ENCODE measurements at places on chromosomes 1 and 21. TPM values are rescaled to one million over a fixed set of nuclear protein-coding genes. Genes with fewer than 3 reads are reported as not detected.
A peak's percentile ranks its signal among the peaks of the same experiment; 100 is the strongest.

- H3K27ac ChIP-seq: no peak overlapping the region
- no peaks in the 10 kb centered on the region for H3K36me3 ChIP-seq
- peaks cover 3% of the 10 kb centered on the region for H3K27me3 ChIP-seq
- no peak for DNase-seq
- H3K4me3 ChIP-seq: no peak overlapping the region
These were observed 12.3 kb downstream of the FAM3B start for GRCh38 chr21:41328660-41329607.

- no peak overlapping the region for H3K4me3 ChIP-seq
- H3K27me3 ChIP-seq: no peaks in the 10 kb centered on the region
- no peak for DNase-seq
- no peak overlapping the region for H3K27ac ChIP-seq
- H3K36me3 ChIP-seq: peaks cover 93% of the 10 kb centered on the region
These were observed 14.1 kb upstream of the RASSF5 start for GRCh38 chr1:206493279-206493678.

GRCh38 chr1:199936441-199936840 is 91.1 kb upstream of the NR5A2 start:
- no peak for DNase-seq
- no peaks in the 10 kb centered on the region for H3K4me1 ChIP-seq
- H3K4me3 ChIP-seq: no peak overlapping the region
- no peaks in the 10 kb centered on the region for H3K36me3 ChIP-seq
- peaks cover 14% of the 10 kb centered on the region for H3K27me3 ChIP-seq

- peaks cover 67% of the 10 kb centered on the region for H3K36me3 ChIP-seq
- no peaks in the 10 kb centered on the region for H3K27me3 ChIP-seq
- H3K4me1 ChIP-seq: no peaks in the 10 kb centered on the region
These were observed 52.7 kb upstream of the EIF4G3 start for GRCh38 chr1:21229246-21230000.

DNA sequence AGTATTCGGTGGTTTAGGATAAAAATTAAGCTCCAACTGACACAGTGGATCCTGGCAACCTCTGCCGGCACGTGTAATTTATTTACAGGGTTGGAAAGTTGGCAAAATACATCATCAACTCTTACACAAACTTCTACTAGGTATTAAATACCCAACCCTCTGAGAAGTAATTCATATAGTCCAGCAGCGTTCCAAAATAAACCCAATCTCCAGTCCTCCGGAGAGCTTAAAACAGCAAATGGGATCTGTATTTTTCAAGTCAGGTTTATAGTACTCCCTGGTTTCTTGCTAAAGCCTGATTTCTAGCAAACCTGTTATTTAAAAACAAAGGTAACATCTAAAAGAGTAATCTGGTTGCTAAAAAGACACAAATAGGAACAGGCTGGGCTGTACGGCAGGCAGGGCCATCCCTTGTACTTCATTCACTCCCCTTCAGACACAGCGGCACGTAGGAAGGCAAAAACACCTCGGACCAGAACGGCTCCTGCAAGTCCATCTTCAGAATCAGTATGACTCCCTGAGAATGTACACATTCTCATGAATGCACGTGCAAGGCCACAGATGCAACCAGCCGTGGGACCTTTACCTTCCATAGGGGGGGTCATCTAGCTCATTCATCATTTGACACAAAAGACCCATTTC is 8.6 kb downstream of the GLIS1 start:
- no peak overlapping the region for H3K4me3 ChIP-seq
- no peaks in the 10 kb centered on the region for H3K27me3 ChIP-seq
- DNase-seq: no peak
- no peak overlapping the region for H3K27ac ChIP-seq
- no peaks in the 10 kb centered on the region for H3K36me3 ChIP-seq

- H3K27ac ChIP-seq: peak within 1 kb of the TSS; percentile 67
- DNase-seq: peak; percentile 69
- H3K27me3 ChIP-seq: no peaks in the 10 kb centered on the region
- peak within 1 kb of the TSS; percentile 90 for H3K4me3 ChIP-seq
- peaks cover 30% of the 10 kb centered on the region for H3K4me1 ChIP-seq
- H3K36me3 ChIP-seq: peaks cover 9% of the 10 kb centered on the region
These were observed at the start of gene SLX9 for GRCh38 chr21:44939532-44940115. TSS of gene SLX9 (plus strand) at chr21:44940029. CDS start at chr21:44940058, 29 bp downstream.

DNA sequence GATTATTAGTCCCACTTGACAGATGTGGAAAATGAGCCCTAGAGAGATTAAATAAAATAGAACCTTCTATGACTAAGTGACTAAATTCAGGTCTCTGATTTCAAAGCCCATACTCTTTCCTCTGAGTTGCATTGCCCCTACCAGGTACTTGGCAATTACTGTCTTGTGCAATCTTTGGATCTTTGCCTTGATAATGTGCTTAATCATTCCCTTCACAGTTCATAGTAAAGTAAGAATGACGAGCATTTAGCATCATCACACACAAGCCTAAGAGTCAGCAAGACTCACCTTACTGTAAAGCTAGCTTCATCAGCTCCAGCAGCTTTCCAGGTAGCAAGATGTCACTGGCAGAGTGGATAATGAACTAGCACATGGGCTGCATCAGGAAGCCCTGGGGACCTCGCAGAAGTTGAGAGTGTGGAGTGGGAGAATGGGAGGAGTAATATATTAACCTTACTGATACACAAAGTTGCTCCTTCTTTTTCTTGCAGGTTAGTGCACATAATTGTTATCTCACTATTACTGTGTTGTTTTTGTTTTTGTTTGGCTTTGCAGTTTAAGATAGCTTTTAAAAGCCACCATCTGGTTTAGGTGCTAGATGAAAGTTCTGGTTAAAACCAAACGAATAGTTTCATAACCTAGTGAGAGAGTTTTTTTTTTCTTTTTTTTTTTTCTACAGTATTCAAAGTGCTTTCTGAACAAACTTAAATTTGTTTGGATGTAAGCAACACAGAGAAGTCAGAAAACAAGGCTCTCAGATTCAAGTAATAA is 71.8 kb downstream of the PBX1 start:
- no peaks in the 10 kb centered on the region for H3K27me3 ChIP-seq
- H3K4me1 ChIP-seq: no peaks in the 10 kb centered on the region
- H3K36me3 ChIP-seq: no peaks in the 10 kb centered on the region

DNA sequence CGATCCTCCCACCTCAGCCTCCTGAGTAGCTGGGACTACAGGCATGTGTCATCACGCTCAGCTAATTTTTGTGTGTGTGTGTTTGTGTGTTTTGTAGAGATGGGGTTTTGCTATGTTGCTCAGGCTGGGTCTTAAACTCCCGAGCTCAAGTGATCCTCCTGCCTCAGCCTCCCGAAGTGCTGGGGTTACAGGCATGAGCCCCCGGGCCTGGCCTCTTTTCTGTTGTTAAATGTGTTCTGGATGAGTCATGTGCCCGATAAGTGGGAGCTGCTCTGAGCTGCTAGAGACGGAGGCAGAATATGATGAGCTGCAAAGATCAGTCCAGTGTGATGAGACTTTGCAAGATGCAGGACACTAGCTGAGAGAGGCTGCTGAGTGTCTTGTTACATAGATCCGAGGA is 75.5 kb downstream of the VPS13D start:
- H3K36me3 ChIP-seq: peaks cover 91% of the 10 kb centered on the region
- no peak for DNase-seq
- H3K4me3 ChIP-seq: no peak overlapping the region
- no peak overlapping the region for H3K27ac ChIP-seq
- H3K27me3 ChIP-seq: no peaks in the 10 kb centered on the region

DNA sequence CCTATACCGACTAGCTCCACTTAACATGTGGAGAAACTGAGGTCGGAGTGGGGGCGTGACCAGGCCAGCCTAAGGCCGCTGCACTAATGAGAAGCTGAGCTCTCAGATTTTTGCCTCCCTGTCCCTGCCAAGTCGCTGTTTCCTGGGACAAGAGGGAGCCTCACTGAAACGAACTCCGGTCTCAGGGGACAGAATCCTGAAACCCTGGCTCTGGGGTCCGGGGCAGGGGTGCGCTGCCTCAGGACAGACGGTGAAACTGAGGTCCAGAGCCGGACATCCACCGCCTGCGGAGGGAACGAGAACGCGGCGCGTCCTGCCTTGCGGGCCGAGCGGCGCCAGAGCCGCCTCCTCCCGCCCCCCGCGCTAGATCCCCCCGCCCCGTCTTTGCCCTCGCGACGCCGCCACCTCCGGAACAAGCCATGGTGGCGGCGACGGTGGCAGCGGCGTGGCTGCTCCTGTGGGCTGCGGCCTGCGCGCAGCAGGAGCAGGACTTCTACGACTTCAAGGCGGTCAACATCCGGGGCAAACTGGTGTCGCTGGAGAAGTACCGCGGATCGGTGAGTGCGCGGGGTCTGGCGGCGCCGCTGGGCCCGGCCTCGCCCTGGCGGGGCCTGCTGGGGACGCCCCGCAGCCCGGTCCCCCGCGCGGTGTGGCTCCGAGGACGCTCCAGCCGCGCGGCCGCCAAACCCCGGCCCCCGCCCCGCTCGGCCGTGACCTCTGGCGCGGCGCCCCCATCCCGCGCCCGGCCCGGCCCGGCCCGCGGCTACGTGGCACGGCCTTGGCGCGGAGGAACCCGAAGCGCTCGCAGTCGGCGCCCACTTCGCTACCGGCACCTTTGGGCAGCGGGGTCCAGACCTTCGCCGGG is at the start of gene GPX7:
TSS of gene GPX7 (plus strand) at position 381 of the 865 bp plus-strand sequence. CDS start at position 420, 39 bp downstream.
- H3K27ac ChIP-seq: peak within 1 kb of the TSS; percentile 72
- no peaks in the 10 kb centered on the region for H3K27me3 ChIP-seq
- DNase-seq: peak; percentile 65
- H3K4me3 ChIP-seq: peak within 1 kb of the TSS; percentile 73
- H3K4me1 ChIP-seq: peaks cover 37% of the 10 kb centered on the region

DNA sequence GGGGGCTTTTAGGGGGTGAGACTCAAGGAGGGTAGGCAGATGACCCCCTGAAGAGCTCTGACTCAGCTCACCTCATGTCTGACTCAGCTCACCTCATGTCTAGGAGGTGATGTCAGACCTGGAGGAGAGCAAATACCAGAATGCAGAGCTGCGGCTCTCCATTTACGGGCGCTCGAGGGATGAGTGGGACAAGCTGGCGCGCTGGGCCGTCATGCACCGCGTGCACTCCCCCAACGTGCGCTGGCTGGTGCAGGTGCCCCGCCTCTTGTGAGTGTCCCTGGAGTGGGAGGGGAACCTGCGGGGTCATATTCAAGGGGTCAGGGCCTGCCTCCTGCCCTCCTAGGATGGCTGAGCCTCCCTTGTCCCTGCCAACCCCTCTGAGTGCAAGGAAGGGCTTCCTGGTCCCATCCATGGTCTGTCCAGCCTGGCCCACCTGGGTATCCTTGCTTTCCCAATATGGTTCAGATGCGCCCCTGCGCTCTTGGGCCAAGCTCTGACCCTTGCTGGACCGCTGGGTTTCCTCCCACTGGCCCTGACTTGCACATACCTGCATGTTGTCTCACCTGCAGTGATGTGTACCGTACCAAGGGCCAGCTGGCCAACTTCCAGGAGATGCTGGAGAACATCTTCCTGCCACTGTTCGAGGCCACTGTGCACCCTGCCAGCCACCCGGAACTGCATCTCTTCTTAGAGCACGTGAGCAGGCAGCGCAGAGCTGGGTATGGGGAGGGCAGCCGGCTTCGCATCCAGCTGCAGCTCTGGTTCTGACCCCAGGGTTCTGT is 9.1 kb downstream of the AMPD2 start:
- peaks cover 41% of the 10 kb centered on the region for H3K36me3 ChIP-seq
- H3K4me3 ChIP-seq: no peak overlapping the region
- no peaks in the 10 kb centered on the region for H3K27me3 ChIP-seq
- H3K27ac ChIP-seq: no peak overlapping the region
- peaks cover 10% of the 10 kb centered on the region for H3K4me1 ChIP-seq

- H3K27ac ChIP-seq: no peak overlapping the region
- H3K36me3 ChIP-seq: no peaks in the 10 kb centered on the region
- no peak for DNase-seq
- no peak overlapping the region for H3K4me3 ChIP-seq
These were observed 121.7 kb upstream of the KIAA0040 start for GRCh38 chr1:175314300-175314699.

DNA sequence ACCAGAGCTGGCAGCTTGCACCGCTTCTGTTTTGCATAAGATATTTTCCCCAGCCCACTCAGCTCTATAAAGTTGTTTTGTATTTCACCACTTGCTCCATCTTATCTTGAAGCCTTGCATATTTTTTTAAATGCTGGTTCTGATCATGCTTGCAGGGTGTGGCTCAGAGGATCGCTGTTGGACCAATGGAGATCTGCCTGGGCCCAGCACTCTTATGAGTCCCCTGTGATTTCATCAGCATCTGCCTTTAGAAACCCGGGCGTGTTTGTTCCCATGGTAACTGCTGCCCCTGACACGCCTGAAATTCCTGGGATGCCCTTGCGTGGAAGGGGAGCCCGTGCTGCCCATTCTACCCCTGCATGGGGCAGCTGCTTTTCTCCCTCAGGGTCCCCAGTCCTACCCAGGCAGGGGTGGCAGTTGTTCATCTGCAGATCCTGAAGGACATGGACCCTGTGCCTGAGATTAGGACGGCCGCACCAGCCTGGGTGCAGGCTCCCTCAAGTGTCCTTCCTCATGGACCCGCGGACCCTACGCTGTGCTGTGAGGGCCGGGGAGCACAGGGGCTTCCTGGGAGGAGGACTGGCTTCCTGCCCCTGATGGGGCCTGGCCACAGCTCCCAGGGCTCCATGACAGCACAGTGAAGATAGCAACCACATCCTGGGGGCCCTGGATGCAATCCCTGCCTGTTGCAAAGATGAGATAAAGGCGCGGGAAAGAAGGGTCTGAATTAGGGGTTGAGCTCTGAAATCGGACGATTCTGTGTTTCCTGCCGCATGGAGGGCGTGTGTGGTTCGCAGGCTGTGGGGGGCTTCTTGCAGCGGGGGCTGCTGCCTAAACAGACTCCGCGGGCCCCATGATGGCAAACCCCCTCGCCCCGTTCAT is 226.5 kb downstream of the SDCCAG8 start:
- no peak overlapping the region for H3K4me3 ChIP-seq
- no peak overlapping the region for H3K27ac ChIP-seq
- H3K36me3 ChIP-seq: no peaks in the 10 kb centered on the region

DNA sequence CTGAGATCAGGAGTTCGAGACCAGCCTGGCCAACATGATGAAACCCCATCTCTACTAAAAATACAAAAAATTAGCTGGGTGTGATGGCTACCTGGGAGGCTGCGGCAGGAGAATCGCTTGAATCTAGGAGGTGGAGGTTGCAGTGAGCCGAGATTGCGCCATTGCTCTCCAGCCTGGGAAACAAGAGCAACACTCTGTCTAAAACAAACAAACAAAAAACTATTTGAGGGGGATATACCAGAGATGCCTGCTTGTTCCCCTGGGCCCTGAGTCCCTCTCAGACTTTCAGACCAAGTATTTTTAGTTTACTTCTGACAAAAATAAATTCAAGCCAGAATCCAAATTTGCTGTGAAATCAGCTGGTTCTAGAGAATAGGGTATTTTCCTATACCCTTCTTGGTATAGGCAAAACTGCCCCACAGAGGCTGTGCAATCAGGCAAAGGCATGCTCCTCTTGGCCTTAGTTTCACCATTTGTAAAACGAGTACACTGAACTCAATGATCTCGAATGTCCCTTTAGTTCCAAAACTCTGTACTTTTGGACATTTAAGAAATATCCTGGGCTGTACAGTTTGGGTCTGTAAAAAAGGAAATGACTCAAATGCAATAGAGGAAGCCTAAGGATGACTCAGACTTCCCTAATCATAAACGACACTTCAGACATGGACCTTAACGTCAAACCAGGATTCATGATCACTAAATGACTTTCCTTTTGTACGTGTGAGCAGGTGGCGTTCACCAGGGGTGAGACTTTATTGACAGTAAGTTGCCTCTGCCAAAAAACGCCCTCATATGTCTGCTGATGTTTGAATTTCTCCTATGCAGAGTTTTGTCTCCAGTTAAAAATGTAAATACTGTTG is 16.1 kb downstream of the ENSA start:
- peak overlapping the region; percentile 55 for H3K4me3 ChIP-seq
- H3K27me3 ChIP-seq: no peaks in the 10 kb centered on the region
- peak overlapping the region; percentile 90 for H3K27ac ChIP-seq
- peaks cover 8% of the 10 kb centered on the region for H3K36me3 ChIP-seq
- DNase-seq: peak; percentile 30

Gene CCT8
- 94.6 TPM for total RNA-seq

Gene AQP10
- total RNA-seq: 0.81 TPM

Gene PLCH2
- total RNA-seq: 43.4 TPM

Gene CFAP107
- not detected for total RNA-seq

Gene DAB1
- total RNA-seq: 4.0 TPM

Gene CLIC6
- total RNA-seq: not detected

Data from CD4-positive, CD25-positive, alpha-beta regulatory T cell (primary cell).